Left renal pelvis (tissue), 4 donors: ENCODE measurements at places on chromosomes 4 and X.

DNA sequence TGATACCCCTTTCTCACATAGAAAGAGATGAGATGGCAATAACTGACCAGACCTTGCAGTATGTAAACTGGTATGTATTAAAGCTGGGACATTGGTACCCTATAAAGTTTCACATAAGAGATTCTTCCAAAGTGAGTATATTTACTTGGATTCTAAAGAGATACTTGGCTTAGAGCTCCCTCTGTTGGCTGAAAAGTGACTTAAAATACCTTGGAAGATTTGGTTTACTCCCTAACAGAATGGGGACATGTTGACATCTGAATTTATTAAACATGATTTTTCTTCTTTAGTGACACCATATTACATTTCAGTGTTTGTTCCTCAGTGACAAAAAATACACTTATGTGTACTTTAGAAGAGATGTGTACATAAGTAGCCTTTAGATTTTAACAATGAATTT, 47.9 kb upstream of the RGN start:
- peak; percentile 39 for DNase-seq

DNA sequence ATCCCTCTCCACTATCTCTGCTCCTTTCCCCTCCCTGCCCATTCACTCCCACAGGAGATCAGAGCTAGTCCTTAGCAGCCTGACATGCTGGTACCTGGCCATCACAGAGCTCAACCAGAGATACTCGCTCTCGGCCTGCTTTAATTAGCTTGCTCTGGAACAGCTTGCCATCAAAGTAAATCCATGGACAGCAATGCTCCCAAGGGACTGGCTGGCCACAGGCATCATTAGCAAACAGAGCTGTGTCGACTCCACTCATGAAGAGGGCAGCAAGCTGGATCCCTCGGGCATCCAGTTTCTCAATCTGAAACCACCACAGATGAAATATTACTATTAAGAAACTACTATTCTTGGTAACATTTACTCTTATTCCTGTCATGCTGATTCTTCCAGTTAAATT, 43.4 kb upstream of the PHF8 start:
- no peak for DNase-seq

DNA sequence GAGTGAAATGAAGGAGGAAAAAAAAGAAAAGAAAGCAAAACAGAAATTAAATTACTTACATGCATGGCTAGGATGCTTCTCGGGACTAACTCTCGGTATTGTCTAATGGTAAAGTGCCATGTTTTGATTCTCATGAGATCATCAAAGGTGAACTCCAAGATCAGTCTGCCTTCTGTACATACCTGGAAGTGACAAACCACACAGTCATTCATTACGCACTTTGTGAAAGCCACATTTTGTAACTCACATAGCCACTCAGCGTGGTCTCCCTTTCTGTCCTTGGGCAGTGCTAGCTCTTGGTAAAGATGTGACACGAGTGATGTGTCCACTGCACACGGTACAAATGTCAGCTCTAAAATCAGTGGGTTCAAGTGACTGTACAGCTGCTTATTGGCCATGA, 309.8 kb downstream of the LDB2 start:
- DNase-seq: no peak

DNA sequence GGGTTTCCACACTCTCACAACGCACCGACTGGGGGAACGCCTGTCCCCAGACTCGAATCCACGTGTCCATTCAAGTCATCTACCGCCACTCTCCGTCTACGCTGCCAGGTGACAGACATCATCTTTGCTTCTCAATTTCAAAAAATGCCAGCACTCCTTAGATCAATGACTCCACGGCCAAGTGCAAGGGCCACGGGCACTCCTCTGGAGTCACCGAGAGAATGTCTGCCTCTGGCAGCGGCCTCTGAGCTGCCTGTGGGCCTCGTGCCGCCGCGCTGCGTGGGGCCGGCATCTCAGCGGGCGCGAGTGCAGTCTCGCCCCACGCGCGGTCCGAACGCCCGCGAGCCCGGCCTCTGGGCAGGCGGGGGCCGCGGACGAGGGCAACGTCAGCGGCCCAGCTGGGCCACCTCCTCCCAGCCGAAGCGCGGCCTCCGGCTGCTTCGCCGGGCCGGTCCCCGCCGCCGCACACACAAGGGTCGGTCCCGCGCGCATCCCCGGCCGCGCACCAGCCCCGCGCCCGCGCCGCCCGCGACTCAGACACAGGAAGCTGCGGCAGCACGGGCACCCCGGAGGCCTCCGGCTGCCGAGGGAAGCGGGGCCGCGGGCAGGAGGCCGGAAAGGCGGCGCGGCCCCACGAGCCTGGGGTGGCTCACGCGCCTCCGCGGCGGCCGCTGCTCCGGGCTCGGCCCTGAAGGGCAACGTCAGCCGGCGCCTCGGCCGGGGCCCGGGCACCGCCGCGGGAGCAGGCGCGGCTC, 450 bp downstream of the ACSL1 start:
- no peak for DNase-seq

GRCh38 chrX:1873671-1874070, 258.8 kb downstream of the ASMT start:
- no peak for DNase-seq

DNA sequence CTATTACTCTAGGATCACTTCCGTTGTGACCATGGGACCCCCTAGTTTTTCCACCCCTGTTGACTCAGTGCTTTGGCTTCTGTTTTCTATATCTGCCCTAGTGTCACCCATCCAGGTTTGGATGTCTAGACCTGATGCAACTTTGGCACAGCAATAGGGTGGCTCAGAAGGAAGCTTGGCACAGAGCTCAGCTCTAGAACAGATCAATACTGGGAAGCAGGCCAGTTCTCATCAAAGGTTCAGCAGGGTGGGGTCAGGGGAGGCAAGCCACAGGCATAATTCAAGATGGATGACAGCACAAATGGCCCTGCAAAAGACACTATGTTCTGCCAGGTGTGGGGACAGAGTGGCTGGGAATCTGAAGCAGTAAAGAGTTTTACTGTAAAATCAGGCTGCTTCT, 74.2 kb upstream of the EGFL6 start:
- no peak for DNase-seq

DNA sequence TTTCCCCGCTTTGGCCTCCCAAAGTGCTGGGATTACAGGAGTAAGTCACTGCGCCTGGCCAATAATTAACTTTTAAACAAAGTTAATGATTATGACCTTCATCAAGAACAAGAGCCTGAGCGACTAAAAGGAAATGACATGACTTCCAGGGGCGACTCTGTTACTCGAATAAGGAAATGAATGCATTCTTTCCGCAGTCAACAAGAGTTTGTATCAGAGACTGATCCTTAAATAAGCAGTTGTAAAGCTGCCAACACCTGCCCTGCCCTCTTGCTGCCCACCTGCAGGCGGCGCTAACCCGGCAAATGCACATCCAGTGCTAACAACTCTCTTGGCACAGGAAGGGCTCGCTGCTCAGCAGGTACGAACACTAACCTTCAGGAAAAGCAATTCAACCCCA, 27.3 kb downstream of the WDR1 start:
- no peak for DNase-seq

GRCh38 chr4:32199639-32200038, 1479.5 kb downstream of the PCDH7 start:
- no peak for DNase-seq

DNA sequence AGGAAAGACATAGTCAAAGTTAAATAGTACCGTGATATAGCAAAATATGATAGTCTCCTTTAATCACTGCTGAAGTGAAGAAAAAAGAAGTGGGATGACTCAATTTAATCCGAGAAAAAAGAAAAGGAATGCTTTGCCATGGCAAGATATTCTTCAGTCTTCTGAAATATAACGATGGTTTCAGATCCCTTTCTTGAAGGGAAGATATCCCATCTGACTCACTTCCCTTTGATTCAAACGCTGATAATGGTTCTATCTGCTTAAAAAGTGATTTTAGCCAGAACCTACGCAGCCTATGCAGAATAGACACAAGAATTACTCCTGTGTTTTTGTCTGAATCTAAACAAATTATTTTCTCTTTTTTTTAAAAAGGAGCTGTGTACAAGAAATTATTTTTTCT, 68.1 kb upstream of the FTHL17 start:
- no peak for DNase-seq

GRCh38 chr4:117893207-117893606, 141.1 kb upstream of the NDST3 start:
- no peak for DNase-seq
